ENCODE measurements at places on chromosomes 1 and 21.

- DNase-seq, result no peak
Observed at GRCh38 chr1:15207829-15208429, 39.1 kb upstream of the FHAD1 start.

DNA sequence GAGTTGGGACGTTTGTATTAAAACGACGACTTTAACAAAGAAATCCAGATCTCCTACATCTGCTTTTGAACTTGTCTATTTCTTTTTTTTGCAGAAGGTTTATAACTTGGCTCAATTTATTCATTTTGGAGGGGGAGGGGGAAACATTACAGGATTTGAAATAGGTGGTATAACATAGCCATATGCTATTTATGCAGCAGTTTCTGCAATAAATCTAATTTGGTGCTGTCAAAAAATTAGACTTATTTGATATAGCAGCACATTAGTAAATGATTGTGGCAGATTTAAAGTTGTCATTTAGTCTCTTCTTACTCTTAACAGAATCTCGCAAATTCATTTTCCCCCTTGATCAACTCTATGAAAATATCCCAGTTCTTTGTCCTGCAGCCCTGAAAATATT is 138.2 kb downstream of the SDCCAG8 start:
- no peak for DNase-seq

- no peak for DNase-seq
Observed at GRCh38 chr1:238648296-238648695, 738.1 kb upstream of the CHRM3 start.

DNA sequence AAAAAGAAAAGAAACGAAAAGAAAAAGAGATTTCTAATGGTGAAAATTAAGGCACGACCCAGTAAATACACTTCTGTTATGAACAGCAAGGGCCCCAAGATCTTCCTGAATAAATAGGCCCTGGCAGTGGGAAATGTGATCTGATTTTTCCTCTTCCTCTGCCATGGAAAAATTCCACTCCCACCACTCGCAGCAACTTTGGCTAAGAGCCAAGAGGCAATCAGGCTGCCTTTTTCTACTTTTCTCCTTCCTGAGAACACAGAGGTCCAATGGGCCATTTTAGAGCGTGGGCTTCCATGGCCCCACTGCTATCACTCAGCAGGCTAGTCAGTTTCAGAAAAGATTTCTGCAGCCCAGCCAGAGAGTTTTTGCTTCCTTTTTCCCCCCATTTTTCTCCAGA is 33.7 kb upstream of the AK4 start:
- DNase-seq, result no peak

DNA sequence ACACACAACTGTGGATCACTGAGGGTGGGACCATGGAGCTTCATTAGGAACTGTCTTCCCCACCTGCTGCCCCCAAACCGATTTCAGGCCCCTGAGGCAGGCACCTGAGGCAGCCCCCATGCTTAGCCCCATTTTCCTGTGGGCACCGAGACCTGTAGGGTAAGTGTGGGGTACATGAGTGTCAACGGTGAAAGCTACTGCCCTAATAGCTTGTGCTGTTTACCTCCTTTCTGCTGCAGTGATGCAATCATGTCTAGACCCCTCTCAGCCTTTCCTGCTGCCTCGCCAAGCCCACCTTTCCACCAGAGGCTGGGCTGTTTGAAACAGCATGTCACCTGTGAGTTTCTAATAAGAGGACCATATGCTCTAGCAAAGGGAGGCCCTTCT is 53.0 kb downstream of the NFASC start:
- DNase-seq, result no peak

GRCh38 chr1:7117399-7118281 is 332.4 kb downstream of the CAMTA1 start:
- DNase-seq, result no peak

DNA sequence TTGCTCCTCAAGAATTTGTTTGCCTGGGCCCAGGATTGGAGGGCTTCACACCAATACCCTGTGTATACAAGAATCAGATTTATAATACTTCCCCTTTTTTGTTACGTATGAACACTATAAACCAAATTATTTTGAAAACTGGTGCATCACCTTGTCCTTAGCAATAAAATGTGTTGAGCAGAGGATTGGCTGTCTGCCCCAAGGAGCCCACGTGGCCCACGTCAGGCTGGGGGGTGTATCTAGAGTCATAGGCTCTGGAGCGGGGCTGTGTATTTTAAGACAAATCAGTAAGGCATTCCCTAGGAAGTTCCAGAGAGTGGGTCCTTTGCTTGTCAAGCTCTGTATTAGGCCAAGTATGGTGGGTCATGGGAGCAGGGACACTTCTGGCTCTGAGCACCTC is 2.0 kb upstream of the ST3GAL3 start:
- DNase-seq, result no peak

- DNase-seq, result no peak
Observed at GRCh38 chr1:36436821-36437220, 13.4 kb downstream of the OSCP1 start.

DNA sequence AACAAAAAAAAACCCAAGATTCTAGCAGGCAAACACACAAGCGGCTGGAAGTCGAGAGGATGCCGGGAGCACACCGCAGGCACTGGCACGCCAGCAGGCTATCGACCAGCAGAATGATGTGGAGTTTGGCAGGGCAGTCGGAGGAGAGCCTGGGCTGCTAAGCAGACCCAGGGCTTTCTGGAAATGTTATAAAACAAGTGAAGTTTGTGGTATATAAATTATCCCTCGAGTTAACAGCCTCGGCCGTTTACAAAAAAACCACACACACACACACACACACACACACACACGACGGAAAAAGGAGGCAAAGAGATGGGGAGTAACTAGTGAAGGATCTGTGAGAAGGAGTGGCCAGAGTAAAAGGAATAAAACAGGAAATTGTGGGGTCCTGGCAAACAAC is 87.2 kb upstream of the IVNS1ABP start:
- no peak for DNase-seq

GRCh38 chr21:40099809-40100208 is 232.6 kb downstream of the PCP4 start:
- no peak for DNase-seq

- DNase-seq, result no peak
Observed at GRCh38 chr1:22930240-22930912, 42.3 kb downstream of the LACTBL1 start.

- DNase-seq, result no peak
Observed at GRCh38 chr1:230696722-230697437, 17.0 kb downstream of the AGT start.

DNA sequence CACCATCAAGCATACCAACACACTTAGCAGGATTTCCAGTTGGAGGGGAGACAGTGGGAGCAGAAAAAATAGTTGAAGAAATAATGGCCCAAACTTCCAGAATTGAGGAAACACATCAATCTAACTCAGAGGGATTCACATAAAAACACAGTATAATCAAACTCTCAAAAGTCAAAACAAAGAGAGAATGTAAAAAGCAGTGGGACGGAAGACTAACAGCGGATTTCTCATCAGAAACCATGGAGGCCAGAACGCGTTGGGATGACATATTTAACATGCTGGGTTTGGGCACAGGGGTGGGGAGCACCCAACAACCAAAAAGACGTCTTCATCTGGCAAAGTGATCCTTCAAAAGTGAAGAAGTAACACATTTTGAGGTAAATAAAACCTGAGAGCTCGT is 7.0 kb upstream of the KRTAP10-9 start:
- DNase-seq, result no peak

- no peak for DNase-seq
Observed at GRCh38 chr1:185803241-185803640, 69.0 kb downstream of the HMCN1 start.

GRCh38 chr1:222940095-222940494 is 125.3 kb downstream of the DISP1 start:
- no peak for DNase-seq

GRCh38 chr1:46757247-46757955 is 38.5 kb upstream of the EFCAB14 start:
- DNase-seq, result no peak

DNA sequence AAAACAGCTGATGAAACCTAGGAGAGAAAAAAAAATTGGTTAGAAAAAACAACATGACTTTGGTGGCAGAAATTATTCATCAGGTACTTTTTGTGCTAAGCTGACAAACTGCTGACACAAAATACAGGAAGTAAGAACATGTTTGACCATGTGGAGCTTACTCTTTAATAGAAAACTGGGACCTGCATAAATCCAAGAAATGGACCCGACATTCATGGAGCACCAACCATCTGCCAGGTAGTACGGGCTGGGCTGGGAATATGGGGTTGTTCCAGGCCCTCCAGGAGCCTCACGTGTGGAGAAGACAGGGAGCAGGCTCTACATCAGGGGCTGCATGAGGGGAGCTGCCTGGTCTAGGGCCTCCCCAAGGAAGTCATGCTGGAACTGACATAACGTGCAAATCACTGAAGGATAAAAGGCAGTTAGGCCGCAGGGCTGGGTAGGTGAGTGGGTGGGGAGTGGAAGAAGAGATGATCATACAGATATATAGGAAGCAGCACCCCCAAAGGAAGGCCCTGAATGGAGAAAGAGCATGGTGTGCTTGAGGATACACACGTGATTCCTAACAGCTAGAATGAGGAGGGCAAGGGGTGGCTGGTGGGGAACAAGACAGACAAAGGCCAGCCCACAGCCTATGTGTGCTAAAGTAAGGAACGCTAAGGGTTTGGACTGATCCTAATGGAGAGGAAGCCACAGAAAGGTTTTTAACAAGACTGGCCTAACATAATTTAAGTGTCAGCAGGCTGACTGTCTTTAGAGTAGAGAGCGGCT is 26.1 kb downstream of the CD58 start:
- DNase-seq, result no peak

DNA sequence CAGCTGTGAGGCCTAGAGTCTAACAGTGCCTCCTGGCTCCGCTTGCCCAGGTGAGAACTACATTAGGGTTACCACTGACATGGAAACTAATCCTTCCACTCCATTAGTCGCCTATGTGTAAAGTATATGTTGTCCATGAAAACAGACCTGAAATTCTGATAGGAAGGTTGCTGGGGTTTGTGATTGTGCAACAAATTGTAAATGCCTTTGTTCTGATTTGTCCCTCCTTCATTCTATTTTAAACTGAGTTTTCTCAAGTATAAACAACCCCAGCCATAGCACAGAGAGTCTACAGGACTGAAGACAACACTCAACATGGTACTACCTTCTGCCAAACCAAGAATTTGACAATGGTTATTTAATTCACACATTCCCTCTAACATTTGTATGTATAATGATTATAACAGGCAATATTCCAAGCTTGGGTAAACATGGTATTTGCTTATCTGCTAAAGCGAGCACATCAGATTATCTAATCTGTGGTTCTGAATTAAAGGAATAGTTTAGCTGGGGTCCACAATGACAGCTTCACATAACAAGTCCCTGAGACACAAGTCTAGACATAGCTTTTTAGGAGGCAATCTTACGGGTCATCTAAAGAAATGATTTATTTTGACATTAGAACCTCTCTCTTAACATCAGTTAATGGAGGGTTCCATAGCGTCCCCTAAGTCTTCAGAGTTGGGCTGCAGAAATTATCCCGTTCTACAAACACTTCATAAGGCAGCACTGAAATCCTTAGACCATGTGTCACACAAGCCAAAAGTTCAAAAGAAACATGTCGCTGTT is 633.0 kb downstream of the SMYD3 start:
- DNase-seq, result no peak

DNA sequence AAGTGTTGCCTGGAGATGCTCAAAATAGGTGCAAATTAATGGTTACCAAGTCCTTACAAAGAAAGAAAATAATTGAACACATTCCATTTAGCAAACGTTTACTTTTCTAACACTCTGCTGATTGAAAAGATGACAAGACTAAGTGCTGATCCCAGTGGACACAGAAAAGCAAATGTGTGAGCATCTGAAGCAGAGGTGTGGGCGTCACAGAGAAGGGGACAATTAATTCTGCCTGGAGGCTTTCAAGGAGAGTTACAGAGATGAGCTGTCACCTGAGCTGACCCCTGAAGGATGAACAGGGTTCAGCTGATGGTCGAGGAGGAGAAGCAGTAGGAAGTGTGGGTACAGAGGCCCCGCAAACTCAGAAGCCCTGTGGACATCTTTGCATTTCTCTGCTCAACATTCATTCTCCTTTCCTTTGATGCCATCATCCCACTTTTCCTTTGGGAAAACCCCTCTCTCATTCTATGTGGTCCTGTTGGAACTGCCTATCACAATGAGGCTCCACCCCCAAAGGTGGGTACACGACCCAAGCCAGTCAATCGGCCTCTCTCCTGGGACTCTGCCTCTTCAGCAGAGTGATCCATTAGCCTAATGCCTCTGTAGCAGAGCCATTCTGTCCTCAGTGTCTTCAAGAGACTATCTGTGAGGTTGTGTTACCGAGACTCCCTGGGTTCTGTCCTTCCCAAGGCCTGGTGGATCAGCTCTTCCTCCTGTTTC is 17.2 kb upstream of the PLA2G2E start:
- no peak for DNase-seq

DNA sequence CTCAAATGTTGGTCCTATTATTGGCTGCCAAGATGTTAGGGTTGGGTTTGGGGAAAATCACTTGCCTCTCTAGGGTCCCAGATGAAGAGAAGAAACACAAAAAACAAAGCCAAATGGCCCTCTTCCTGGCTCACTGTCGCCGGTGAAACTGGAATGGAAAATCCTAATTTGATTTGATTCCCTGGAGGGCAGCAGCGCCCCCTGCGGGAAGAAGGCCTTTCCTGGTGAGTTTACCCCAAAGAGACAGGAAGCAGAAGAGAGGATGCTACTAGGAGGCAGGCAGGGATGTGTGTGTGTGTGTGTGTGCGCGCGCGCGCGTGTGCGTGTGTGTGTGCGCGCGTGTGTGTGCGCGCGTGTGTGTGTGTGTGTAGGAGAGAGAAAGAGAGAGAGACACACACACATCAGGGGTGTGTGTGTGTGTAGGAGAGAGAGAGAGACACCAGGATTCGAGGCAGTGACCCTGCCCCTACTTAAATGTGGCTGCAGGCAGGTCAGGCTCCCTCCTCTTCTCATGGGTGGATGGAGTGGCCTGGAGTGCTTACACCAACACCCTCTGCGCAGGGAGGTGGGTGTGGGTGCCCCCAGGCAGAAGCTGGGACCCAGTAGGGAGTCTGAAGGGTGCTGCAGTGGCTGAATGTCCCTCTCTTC is 3.1 kb upstream of the SELENON start:
- DNase-seq, result peak; percentile 81

DNA sequence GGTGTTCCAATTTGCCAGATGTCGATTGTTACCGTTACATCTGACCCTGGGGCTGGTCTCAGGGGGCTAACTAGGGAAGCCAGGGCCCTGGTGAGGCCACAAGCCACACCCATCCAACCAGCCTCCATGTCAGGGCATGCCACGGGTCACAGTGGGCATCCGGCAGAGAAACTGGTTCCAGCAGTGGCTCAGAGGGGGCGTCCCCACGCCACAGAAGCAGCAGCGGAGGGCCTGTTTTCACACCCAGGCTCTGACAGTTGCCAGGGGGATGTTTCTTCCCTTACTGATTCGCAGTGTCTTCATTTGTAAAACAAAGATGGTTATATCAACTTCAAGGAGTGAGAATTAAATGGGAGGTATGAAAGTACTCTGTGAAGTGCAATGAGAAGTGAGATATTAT is 75.0 kb upstream of the COX20 start:
- no peak for DNase-seq

GRCh38 chr1:155086128-155086741 is 7.6 kb downstream of the EFNA3 start:
- peak; percentile 77 for DNase-seq

- no peak for DNase-seq
Observed at GRCh38 chr1:2555634-2556276, 416 bp upstream of the TNFRSF14 start.
